Airway epithelial cell (primary cell): ENCODE measurements at places on chromosomes 6 and 20. TPM values are rescaled to one million over a fixed set of nuclear protein-coding genes. Genes with fewer than 3 reads are reported as not detected.

The TNXB gene
- total RNA-seq, result under 0.01 and 0.05 TPM in 2 replicates

The FILIP1 gene
- total RNA-seq, result 0.07 TPM in 1 of 2 replicates, not detected in the other

The CAGE1 gene
- total RNA-seq, result 0.07 and 0.37 TPM in 2 replicates

The SNAP25 gene
- 0.33 TPM in 1 of 2 replicates, not detected in the other for total RNA-seq

The RMND1 gene
- 20.9 and 24.6 TPM in 2 replicates for total RNA-seq

The MAFB gene
- total RNA-seq, result 4.8 and 6.5 TPM in 2 replicates

The MCHR2 gene
- total RNA-seq, result not detected in 2 replicates

The PRICKLE4 gene
- total RNA-seq, result 0.28 and 2.5 TPM in 2 replicates

The PTPN1 gene
- 33.4 and 43.7 TPM in 2 replicates for total RNA-seq

The CCN6 gene
- total RNA-seq, result 0.14 and 0.88 TPM in 2 replicates

The CGA gene
- not detected in 2 replicates for total RNA-seq

The ROS1 gene
- total RNA-seq, result 0.65 and 1.8 TPM in 2 replicates

The IL17F gene
- total RNA-seq, result not detected in 2 replicates

The PRR18 gene
- 0.14 TPM in 1 of 2 replicates, not detected in the other for total RNA-seq

The GRM1 gene
- total RNA-seq, result 0.65 TPM in 1 of 2 replicates, not detected in the other

The GZF1 gene
- total RNA-seq, result 8.0 and 13.0 TPM in 2 replicates

The GPR63 gene
- total RNA-seq, result 0.51 and 0.78 TPM in 2 replicates

The PKIB gene
- total RNA-seq, result 4.1 and 4.9 TPM in 2 replicates
